ENCODE measurements at places on chromosomes 2 and 18.

DNA sequence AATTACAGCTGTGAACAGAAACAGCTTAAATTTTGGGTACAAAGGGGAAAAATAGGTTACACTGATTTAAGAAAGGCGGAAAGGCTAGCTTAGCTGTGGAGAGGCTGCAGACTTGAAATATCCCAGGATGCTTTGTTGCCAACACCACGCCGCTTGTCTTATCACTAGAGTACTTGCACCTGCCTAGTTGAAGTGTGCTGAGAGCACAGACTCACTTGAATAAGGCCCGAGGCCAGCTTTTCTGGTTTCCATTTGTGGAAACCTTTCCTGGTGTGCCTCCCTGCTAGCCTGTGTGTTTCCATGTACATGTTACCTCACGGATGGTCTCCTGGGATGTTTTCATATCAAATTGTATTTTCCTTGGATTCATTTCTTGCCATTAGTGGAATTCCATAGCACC lies 3.2 kb downstream of the CABLES1 start:
- DNase-seq, result no peak

- DNase-seq, result no peak
These were observed 232.8 kb downstream of the CCDC85A start for GRCh38 chr2:56416500-56417176.

DNA sequence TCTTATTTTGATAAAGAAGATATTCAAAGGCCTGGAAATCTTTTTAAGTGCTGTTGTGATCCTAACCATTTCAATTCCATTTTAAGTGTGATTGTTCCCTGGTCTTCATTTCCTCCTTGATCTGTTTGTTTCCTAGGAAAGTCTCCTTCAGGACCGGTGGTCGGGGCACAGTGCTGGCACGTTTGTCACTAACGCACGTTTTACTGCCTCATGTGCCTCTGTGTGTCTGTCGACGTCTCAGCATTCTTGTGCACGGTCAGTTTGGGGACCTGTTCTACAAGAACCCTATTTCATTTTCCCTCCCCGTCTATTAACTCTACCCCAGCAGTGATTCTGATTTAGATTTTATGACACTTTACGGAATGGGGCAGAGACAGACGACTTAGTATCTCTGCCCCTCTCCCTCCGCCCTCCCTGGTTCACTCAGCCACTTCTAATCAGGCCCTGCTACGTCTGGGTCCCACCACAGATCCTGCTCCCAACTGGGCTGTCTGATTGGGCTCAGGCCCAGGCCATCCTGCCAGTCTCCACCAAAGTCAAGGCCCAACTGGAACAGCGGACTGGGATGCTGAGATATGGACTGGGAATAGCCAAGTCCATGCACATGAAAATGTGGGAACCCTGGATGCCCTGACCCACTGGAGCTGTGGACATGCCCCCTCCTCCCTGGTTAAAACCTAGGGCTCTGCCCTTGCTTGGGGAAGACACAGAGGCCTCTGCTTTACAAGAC lies 95.6 kb downstream of the TWIST2 start:
- no peak for DNase-seq

GRCh38 chr18:63004466-63005089 lies 289.2 kb downstream of the PHLPP1 start:
- DNase-seq, result no peak
